Erythroblast (primary cell): ENCODE measurements at places on chromosomes 5 and 9.

- no peak for DNase-seq
These were observed 19.8 kb upstream of the TLE4 start for GRCh38 chr9:79551994-79552393.

DNA sequence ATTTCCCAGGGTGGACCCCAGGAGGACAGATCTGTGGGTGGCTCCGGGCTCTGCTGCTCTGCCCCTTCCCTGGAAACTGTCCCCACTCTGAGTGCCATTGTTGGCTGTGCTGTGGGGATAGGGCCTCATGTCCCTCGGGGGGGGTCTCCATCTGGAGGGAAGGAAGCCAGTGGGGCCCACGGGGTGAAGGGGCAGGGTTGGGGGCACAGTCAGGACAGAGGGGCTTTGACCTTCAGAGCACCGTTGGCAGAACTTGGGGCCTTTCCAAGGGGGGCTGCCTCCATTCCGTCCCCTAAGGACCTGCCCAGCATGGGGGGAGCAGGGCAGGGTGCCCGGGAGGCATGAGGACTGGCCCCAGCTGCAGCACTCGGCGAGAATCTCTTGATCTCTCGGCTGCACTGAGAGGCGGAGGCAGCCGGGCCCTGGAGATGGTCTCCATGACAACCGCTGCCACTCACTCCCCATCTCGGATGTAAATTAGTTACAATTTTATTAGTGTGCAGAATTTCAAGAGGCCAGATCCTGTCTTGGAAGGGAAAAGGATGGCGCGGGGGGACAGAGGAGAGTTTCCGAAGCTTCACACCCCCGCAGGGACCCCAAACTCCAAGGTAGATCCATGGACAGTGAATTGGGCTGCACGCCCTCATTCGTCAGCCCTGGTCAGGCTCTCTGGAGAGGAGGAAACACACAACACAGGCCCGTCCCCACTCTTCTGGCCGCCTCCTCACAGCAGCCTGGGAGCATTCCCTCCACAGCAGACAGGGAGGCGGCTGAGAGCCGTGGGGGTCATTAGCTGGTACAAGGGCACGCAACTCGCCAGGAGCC is 216.2 kb upstream of the IER5L start:
- DNase-seq = no peak

DNA sequence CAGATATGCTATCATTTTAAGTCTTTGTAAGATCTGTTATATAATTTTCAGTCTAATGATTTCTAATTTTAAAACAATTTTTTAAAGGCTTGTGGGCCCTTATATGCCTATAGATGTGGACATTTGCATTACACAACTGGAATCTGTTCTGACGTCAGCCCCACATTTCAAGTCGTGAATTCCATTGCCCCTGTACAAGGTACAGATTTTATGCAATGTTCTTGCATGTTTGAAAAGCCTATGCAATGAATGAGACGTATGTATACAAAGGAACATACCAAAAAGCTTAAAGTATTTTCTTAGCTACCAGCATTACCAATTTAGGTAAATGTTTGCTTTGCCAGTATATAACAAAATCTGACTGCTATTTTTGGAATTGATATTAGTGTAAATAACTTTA is 77.2 kb downstream of the ITGA1 start:
- DNase-seq = no peak

DNA sequence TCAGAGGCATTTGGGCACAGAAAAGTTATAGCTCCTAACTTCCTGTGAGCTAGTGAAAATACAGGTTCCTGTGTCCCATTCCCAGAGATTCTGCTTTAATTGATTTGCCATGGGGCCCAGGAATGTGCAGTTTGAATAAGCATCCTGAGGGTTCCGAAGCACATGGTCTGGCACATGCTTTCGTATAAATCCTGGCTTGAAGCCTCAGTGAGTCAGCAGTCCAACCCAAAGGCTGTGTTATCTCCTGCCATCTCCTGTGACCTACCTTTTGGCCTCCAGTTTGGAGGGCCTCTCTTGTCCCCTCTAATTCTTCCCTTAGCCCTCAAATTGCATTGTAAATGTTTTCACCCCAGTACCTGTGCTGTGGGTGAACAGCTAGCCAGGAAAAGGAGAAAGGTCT is 183.8 kb downstream of the NR3C1 start:
- DNase-seq = peak; percentile 56

DNA sequence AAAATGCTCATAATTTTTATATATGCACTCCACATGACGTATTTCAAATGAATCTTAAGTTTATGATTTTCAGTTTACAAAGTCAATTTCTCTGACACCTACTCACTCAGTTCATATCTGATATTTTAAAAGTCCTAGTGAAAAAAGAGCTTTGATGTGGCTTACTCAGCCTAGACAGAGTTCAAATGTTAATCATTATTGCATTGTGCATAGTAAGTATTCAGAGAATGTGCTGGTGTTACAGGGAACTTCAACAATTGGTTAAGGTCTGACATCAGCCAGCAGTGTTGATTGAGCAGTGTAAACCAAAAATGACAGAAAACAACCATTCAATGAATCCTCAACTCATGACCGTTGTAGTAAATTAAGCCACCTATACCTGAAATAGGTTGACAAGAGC is 147.2 kb upstream of the LHFPL2 start:
- no peak for DNase-seq

DNA sequence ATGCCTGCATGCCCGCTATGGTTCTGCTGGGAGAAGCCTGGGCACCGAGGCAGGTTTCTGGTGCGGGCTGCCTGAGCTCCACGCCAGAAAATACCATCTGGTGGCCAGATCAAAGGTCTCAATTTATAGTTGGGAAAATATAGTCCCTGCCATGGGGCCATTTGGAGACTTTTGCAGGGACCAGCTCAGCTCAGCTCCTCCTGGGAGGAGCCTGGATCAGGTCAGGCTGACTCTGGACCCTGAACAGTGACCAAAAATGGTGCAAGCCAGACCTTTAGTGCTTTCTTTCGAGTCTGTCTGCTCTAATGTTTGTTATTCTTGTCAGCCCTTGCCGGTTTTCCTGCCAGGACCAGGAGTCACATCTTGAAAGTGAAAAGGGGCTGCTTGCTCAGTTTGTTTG is 31.8 kb downstream of the HMCN2 start:
- no peak for DNase-seq

GRCh38 chr5:1004461-1005248 is 3.9 kb upstream of the NKD2 start:
- peak; percentile 66 for DNase-seq

DNA sequence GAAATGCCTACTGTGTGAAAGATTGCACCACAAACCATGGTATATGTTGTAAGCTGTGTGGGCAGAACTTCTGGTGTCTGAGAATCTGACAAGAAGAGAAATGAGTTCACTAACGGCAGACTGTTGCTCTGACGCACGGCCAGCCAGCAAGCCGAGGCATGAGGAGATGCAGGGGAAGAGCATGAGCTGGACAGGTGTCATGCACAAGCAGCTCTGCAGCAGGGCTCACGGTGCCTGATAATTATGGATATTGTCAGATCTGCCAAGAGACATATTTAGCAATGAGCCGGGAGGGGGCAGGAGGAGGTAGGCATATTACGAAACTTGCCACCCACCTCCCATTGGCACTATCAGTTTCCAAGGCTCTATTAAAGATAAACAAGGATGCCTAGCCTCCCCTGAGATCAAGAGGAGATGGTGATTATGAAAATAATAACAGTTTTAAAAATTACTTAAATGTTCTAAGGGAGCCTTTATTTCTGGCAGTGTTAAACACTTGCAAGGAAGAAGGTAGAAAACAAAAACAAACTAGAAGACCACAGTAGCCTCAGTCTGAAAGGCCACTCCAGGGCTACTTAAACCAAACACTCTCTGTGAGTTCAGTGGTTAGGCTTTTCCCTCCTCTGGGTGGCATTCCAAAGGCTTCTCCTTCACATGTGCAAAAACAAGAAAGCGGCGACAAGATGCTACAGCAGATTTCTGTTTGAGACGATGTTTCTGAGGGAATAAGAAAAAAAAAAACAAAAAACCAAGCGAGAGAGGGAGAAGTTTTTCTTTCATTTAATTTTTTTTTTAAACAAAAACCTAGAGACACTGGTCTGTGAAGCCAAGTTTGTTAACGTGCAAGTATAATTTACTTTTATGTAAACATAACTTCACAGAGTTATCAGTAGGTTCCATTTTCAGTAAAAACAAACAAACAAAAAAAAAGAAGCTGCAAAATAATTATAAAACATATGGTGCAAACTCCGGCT is 339.5 kb downstream of the BNC2 start:
- no peak for DNase-seq

DNA sequence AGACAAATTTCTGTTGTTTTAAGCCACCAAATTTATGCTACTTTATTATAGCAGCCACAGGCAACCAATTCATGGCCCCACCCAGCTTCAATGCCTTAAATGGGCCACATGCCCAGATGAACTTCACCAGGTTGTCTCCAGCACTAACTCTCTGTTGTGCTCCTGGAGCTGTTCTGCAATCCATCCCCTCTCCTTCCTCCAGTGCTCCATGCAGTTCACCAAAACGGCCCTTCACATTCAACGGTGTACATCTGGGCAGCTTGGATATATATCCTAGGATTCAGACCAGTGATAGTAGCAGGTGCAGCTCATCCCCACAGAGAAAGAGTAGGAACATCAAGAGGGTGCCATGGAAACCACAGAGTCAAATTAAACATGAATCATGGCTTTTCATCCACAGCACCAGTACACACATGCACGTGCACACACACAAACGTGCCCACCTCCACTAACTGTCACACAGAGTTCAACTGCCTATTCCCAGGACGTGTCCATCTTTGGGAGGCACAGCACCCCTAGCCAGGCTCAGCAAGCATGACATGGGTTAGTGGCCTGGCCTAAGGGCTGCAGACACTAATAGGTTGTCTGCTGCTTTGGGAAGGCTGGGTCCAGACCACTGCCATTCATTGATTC is 134.5 kb downstream of the MED10 start:
- DNase-seq = no peak

GRCh38 chr9:129270205-129270604 is 92.1 kb upstream of the IER5L start:
- no peak for DNase-seq

- DNase-seq = peak; percentile 80
These were observed 118.6 kb downstream of the UNC13B start for GRCh38 chr9:35280399-35280798.

- DNase-seq = peak; percentile 83
These were observed 8.5 kb upstream of the MGAT1 start for GRCh38 chr5:180810959-180811622.

GRCh38 chr5:133794771-133795415 is 173.5 kb downstream of the C5orf15 start:
- DNase-seq = no peak

DNA sequence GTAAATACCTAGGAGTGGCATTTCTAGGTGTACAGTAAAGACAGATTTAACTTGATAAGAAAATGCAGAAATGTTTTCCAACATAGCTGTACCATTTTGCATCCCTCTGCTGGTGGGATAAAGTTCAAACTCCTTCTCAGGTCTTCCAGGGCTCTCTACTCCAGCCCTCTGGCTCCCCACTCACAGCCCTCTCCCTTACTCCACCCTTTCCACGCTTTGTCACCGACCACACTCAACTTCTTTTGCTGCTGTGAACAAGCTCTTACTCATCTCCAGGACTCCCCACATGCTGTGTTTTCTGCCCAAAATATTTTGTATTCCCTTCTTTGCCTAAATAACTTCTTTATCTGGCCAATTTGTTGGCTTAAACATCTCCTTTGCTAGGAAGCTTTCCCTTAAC is 90.6 kb upstream of the OSMR start:
- no peak for DNase-seq

GRCh38 chr5:132751444-132751843 is 4.2 kb downstream of the CCNI2 start:
- no peak for DNase-seq

DNA sequence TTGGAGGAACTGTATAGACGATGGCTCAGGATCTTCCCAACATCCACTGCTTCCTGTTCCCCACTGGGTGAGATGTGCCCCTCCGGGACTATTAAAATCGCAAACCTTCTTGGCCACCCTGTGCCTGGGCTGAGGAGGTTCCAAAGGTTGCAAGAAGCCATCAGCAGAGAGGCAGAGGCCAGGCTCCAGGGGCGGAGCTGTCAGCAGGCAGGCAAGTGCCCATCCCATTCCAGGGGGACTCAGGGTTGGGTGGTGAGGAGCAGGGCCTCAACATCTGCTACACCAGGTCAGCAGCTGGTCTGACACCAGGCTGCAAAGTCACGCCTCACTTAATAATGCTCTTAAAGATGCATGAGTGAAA is 2.2 kb downstream of the BTNL3 start:
- no peak for DNase-seq

GRCh38 chr9:116320290-116320689 is 166.7 kb downstream of the PAPPA start:
- DNase-seq = peak; percentile 87

DNA sequence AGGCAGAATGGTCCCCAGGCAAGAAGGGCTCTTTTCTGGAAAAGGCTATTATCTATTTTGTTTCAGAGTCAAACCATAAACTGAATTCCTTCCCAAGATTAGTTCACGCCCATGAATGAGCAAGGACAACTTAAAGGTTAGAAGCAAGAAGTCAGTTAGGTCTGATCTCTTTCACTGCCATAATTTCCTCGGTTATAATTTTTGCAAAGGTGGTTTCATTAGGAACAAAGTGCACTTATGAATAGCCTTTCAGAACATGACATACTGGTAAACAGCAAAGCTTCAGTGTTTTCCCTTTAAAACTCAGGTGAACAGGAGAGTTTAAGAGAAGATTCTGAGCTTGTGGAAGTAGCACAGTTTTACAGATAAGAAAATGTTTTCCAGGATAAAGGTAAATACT is 177.9 kb downstream of the GDNF start:
- DNase-seq = no peak

DNA sequence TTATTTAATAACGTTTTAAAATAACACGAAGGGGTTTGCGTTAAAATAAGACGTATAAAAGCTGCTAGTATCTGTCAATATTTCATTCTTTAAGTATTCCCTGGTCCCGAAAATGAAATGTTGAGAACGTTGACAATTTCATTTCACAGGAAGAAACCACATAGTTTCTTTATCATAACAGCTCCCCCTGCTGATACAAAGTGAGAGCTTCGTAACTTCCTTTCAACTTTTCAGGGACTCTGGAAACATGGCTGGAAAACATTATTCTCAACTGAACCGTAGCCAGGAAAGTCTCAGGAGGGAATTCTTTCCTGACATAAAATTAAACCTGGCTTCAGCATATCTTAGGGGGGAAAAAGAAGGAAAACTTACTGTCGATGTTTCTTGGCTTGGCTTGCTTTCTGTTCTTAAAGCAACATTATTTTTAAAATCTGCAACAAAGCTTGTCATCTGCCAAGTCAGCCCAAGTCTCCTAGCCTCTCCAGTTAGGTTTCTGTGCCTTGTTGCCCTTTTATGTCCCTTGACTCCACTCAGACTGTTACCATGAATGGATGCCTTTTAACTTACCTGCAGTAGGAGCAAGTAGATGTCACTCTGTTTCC is 122.9 kb upstream of the DAB2 start:
- DNase-seq = peak; percentile 42

GRCh38 chr9:134321531-134321930 is 4.7 kb upstream of the RXRA start:
- DNase-seq = no peak

DNA sequence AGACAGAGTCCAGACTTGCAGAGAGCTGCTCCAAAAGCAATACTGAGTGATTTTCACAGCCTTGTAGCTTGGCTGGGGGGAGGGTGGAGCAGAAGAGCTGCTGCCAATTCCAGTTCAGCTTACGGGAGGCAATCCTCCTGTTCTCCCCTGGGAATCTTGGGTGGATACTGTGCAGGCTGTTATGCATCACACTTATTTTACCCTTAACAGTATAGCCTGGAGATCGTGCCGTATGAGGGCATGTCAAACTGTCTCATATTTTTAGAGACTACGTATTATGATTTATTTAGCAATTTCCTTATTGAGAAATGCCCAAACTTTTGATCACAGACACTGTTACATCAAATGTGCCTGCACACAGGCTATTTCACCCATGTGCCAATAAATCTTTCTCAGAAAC is 85.2 kb downstream of the BASP1 start:
- DNase-seq = no peak

- DNase-seq = no peak
These were observed 1867.9 kb upstream of the NUDT12 start for GRCh38 chr5:105430516-105430915.
